ENCODE measurements at places on chromosomes 13 and 19. TPM values are rescaled to one million over a fixed set of nuclear protein-coding genes. Genes with fewer than 3 reads are reported as not detected.

USP12 gene
- 25.6 TPM for total RNA-seq

ZNF329 gene
- 14.8 TPM for total RNA-seq

RFPL4A gene
- not detected for total RNA-seq

LGALS14 gene
- total RNA-seq: not detected

SHISA7 gene
- not detected for total RNA-seq

GRIN3B gene
- total RNA-seq: not detected

OR7D2 gene
- under 0.01 TPM for total RNA-seq

PLPPR3 gene
- not detected for total RNA-seq

HOOK2 gene
- 12.8 TPM for total RNA-seq

CGB5 gene
- not detected for total RNA-seq

MCF2L gene
- total RNA-seq: 0.37 TPM

PTGER1 gene
- total RNA-seq: 5.2 TPM

URAD gene
- not detected for total RNA-seq

HSH2D gene
- total RNA-seq: not detected

CABP5 gene
- not detected for total RNA-seq

CAMSAP3 gene
- total RNA-seq: not detected

RGCC gene
- 17.0 TPM for total RNA-seq

ZNF547 gene
- total RNA-seq: 3.2 TPM

UPK1A gene
- total RNA-seq: not detected

ZNF83 gene
- total RNA-seq: 66.4 TPM

TEX26 gene
- not detected for total RNA-seq
